ENCODE measurements at places on chromosomes 5 and 9.

- DNase-seq = no peak
Measured at GRCh38 chr9:130872912-130873503, 23.6 kb downstream of the QRFP start.

- DNase-seq = no peak
Measured at GRCh38 chr5:167709625-167710024, 581.8 kb upstream of the WWC1 start.

DNA sequence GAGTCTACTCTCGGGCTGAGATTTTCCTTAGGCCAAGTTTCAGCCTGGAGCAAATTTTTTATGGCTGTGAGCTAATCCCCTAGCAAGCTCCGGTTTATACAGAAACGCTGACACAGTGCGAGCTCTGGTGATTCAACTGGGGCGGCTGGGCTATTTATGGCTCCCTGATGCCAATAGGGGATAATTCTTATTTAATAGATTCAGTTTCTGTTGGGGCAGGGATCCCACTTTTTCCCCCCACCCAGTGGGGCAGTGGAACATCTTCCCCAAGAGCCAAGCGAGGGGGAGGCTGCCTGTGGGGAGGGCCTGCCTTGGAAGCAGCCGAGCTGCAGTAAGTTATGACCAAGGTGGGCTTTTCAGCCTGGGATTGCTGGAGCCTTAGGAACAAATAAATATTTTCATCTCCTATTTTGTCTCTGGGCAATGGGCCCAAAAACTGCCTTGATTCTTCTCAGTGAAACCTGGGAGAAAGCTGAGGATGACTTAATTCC, 129.1 kb downstream of the MACROH2A1 start:
- no peak for DNase-seq

DNA sequence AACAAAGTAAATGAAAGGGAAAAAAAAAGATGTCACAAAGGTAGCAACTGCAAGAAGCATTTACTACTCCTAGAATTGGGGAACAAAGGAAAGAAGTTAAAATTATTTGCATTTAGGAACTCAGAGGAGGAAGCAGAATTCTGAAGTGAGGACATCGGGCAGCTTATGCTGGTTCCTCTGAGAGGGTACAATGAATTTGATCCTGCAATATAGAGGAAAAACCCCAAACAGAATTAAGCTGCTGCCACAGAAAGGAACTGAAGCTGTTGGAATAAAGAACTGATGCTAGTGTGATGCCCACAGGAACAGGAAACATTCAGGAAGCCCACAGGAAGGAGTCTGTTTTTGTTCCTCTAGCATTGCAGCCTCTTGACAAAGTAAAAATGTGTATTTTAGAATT, 22.3 kb upstream of the TBCA start:
- DNase-seq = no peak

DNA sequence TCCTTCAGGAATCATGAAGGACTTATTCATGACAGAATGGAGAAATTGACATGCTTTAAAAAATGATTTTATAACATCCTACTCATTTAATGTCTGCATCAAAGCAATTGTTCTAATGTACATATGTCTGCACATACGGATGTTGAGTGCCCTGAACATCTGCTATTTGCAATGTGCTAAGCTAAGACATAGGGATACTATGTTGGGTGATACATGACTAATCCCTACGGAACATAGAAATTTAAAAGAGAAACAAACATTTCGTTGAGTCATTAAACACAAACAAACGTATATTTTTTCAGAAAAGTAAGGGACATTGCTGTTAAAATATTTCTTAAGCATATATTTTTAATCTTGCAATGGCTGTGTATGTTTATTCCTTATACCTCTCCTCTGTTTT, 686.5 kb upstream of the ADAMTS16 start:
- no peak for DNase-seq

DNA sequence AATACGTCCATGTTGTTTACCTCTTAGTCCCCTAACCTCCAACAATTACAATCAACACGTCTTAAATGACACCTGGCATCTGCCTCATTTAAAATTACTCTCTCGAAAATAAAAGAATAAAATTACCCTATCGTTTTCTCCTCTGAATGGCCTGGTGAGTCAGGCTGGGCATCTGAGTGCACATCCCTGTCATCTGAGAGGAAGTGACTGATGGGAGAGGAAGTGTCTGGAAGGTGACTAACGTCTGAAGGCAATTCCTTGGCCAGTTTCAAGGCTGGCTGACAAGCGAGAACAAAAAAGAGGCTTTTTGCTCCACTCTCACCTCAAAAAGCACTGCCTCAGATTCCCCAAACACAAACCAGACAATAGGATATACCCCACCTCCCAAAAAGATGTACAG, 57.7 kb downstream of the MAPKAP1 start:
- no peak for DNase-seq
